ENCODE measurements at places on chromosomes 7 and 10.

GRCh38 chr10:15168291-15168785 is at the start of gene NMT2:
Gene NMT2, minus strand, starts transcription at chr10:15168693. Its CDS starts 81 bp downstream, at chr10:15168612.
- DNase-seq, result peak; percentile 39

DNA sequence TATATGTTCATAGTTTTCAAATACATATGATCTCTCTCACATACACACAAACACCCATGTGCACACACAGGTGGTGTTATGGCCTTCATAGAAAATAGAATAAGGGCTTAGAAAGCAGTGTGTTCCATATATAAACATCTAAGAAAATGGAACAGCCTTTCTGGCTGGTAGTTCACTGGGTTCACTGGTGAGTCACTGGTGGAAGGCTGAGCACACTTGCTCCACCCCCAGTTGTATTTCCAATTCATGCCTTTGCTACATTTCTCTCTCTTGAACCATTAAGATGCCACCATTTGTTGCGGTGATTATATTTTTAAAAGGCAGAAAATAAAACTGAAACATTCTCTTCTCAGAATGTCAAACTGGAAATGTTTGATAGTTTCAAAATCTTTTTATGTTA is 252.1 kb downstream of the GLI3 start:
- DNase-seq, result no peak

DNA sequence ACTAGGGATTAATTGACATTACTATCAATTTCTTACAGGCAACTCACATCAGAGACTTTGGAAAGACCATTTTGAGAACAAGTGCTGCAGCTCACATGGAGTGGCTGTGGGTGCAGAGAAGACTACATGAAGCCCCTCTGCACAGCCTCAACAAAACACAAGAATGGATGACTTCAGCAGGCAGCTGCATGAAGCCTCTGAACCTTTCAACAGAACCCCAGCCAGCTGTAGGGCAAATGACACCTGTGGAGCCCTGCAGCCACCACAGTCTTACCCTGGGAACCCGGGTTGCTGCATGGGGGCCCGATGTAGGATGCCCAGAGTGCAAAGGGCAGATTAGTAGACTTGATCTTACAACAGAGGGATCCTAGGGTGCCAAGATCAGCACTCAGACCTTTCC is 62.0 kb upstream of the CAMK2B start:
- no peak for DNase-seq

DNA sequence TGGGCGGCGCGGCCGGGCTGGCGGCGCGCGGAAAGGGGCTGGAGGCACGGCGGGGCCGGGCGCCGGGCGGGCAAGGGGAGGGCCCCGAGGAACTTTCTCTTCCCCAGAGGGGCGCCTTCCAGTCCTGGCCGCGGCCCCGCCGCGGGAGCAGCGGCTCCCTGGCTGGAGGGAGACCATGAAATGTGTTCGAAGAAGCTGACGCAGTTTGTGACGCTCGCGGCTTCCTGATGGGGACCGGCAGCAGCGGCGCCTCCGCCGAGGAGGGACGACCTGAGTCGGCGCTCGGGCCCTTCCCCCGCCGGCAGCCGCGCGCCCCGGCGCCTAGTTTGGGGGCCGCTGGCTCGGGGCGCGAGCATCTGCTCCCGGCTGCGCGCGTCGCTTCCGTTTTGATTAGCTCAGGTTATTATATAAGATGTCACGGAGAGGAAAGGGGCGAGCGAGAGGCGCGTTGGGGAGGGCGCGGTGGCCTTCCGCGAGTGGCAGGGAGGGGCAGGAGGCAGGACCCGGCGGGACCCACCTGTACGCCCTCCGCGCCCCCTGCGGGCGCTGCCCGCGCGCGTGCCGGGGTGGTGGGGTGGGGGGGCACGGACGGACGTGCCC is 57.1 kb upstream of the PCGF5 start:
- no peak for DNase-seq

DNA sequence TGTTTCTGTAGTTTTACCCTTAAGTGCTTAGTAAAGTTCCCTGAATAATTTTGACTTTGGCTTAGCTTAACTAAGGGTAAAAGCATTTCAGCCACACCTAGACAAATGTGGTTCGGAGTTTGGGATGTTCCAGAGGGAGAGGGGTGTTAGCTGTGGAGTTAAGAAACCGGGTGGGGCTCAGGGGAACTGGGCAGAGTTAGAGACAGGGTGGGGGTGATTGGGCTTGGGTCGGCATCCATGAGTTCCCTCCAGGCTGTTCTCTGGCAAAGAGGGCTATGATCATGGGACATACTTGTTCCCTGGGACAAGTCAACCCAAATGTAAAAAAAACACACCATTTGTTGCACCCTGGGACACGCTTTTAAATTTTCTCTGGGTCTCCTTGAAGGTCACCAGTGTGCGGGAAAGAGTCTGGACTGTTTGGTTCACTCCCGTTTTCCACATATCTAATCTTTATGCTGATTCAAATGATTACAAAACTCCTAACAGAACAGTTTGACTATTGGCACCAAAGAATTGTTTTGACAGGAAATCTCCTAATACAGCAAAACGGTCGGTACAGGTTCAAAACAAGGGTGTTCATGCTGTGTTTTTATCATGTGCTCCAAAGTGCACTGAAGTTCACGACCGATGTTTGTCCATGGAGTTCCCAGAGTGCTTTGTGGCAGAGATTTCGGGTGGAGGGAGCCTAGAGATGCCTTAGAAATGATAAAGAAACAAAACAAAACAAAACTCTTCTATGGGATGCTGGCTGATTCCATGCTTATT is 56.5 kb downstream of the PLXDC2 start:
- no peak for DNase-seq

GRCh38 chr10:92799568-92799967 is 48.8 kb upstream of the EXOC6 start:
- no peak for DNase-seq

DNA sequence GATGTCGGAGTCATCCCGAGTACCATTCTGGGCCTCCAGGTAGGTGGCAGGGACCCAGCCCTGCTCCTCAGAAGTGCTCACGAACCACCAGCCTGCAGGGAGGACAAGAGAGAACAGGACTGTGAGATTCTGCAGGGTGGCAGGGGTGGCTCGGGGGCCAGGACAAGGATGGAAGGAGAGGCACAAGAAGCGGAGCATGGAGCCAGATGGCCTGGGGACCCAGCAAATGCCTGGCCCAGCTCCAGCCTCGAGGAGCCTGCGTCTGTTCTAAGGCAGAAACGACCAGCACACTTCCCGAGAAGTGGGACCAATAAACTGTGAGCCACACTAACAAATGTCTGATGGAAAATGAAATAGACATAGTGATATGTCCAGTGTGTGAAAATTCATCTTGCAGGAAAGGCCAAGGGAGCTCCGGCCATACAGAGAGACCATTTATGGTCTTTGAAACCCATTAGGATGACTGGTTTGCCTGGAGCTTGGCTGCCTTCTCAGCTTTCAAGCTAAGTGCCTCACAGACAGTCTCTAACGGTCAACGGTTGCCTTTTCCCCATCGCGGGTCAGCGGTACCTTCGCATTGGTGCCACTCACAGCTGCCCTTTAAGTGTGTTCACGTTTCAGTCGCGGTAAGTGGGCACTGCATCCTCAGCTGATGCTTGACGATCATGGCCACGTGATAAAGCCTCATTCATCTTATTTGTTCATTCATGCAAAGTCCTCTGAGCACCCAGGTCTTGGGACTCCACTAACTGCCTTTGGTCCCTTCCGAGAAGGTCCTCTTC is 133.8 kb downstream of the NEURL1 start:
- no peak for DNase-seq

DNA sequence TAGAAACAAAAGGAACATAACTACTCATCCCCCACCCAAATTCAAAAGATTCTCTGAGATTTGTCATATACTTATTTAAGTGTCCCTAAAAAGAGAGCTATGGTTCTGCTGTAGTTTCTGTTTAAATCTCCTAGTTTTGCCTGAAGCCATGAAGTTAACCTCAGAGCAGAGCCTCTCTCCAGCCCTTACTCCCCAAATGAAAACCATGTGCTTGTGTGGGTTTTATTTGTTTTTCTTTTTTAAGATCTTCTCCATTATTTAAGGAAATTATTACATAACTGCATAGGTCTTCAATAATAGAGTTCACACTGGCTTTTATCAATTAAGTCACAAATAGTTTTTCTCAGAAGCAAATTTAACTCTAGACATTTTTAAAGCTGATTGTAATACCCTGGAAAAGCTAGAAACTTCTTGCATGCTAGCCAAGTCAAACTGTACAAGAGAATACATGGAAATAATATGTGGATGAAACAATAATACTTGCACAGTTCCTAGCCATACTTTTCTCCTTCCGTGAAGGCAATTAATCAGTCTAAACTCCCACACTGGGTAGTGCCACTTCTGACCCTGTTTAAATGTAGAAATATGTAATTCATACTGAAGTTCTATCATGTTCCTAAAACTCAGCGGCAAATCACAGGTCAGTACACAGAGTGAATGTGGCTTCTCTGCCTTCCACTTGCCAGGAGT is 579.7 kb downstream of the SUGCT start:
- DNase-seq, result no peak

DNA sequence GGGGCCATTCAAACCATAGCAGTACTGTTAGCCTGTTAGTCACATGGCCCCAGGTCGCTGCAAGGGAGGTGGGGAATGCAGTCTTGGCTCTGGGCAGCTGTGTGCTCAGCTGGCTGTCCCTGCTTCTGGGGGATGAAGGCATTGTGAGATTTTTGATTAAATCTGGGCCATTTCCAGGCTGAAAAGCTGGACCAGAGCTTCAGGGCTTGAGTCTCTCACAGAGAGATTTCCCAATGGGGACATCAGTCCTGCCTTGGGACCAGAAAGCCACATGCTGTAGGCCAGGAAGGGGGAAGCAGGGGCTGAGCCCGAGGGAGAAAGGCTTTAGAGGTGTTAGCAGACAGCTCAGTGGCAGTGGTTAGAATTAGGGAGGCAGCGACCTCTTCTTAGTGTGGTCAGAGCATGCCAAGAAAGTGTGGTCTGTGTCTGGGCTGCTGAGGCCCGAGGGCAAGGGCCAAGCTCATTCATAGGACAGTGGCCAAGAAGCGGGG is 33.6 kb downstream of the PALD1 start:
- no peak for DNase-seq

- no peak for DNase-seq
These were observed 215.5 kb downstream of the AUTS2 start for GRCh38 chr7:69813637-69814240.

DNA sequence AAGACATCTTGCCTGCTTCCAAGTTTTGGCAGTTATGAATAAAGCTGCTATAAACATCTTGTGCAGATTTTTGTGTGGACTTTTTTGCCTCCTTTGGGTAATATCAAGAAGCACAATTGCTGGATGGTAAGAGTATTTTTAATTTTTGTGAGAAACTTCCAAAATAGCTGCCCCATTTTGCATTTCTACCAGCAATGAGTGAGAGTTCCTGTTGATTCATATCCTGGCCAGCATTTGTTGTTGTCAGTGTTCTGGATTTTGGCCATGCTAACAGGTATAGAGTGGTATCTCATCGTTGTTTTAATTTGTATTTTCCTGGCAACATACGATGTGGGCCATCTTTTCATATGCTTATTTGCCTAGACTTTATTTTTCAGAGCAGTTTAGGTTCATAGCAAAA is 53.9 kb downstream of the BTAF1 start:
- DNase-seq, result no peak

DNA sequence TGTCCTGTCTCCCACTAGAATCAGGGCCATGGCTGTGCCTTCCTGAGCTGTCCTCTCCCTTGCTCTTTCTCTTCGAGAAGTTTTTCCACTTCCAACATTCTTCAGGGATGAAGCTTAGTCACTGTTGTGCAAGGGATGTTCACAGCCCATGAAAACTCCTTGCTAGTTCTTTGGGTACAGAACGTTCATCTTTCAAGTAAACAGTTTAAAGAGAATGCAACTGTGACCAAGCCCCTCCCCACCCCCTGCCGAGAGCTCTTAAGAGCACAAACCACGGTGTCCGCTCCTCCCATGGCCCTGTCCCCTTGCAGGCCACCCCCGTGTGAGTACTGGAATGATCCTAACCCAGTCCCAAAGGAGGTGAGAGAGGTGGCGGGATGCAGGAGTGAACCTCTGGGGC is 161.1 kb upstream of the RHEB start:
- DNase-seq, result no peak

GRCh38 chr10:97454330-97455036 is 8.5 kb downstream of the ZDHHC16 start:
- DNase-seq, result no peak

DNA sequence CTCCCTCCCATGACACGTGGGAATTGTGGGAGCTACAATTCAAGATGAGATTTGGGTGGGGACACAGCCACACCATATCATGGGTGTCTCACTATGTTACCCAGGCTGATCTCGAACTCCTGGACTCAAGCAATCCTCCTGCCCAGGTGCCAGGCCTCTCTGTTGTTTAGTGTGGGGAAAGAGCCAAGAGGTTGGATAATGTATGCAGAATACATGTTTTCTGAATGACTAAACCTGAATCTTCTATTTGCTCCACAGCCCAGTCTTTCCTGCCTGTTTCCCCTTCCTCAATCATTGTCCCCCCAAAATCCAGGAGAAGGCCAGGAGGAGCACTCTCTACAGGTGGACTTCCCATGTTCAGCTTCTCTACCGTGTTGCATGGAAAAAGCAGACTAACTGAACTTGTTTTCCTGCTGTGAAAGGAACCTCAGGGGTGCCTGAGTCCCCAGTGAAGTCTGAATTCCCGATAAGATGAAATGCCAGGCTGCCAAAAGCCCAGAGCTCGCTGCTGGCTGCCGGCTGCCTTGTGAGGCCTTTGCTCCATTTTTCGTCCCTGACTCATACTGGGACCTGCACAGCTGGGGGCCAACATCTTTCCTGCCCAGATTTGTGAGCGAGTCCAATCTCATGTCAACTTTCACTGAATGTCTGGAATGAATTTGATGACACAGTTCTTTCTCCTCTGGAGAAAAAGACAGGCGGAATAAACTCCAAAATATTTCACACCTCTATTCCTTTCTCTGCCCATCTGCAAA is 588.0 kb downstream of the CALN1 start:
- no peak for DNase-seq

DNA sequence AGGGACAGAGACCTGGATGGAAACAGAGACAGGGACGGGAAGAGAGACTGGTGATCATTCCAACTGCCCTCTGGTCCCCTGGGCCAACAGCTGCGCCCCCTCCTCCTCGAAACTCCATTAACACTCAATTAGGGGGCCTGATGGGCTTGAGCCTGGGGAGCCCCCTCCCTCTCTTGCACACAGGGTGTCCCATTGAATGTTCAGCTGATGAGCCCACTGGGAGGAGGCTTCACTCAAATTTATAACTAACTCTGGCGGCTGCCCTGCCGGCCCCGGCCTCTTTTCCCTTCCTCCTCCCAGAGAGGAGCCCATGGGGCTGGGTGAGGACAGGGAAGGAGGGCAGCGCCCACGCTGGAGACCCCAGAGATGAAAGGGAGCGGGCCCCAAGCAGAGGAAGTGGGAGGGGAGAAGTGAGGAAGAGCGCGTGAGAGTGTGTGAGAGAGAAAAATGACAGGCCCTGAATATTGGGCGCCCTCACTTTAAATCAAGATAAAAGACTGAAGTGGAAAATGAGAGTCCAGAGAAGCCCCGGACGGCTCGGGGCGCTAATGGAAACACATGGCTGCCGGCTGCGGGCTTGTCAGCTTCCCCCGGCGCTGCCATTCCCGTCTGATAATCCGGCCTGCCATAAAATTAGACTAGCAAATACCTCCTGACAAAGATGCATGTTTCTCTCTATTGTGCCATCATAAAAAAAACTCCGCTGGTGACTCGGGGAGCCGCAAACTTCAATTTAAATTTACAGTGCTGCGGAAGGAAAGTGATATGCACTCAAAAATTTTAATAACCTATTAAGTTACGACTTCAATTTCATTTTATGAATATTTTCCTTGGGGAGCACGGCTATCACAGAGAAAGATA is 58.0 kb upstream of the PAX2 start:
- DNase-seq, result no peak

Measured in iPS DF 6.9 (cell line).